Tracheal epithelial cell (primary cell): ENCODE measurements at places on chromosomes 13 and 19. TPM values are rescaled to one million over a fixed set of nuclear protein-coding genes. Genes with fewer than 3 reads are reported as not detected.

Gene B3GNT3
- total RNA-seq = 4.8 and 12.1 TPM in 2 replicates

Gene ZNF534
- not detected in 2 replicates for total RNA-seq

Gene CD79A
- 0.48 TPM in 1 of 2 replicates, not detected in the other for total RNA-seq

Gene KIR2DL1
- total RNA-seq = not detected in 2 replicates

Gene SAMD4B
- total RNA-seq = 31.5 and 37.6 TPM in 2 replicates

Gene DAND5
- 0.24 TPM in 1 of 2 replicates, not detected in the other for total RNA-seq

Gene ZNF560
- total RNA-seq = 0.43 and 0.72 TPM in 2 replicates

Gene PSG2
- not detected in 2 replicates for total RNA-seq

Gene SYT5
- 0.72 and 1.3 TPM in 2 replicates for total RNA-seq

Gene KPTN
- 3.4 and 5.5 TPM in 2 replicates for total RNA-seq

Gene PPFIA3
- total RNA-seq = 0.85 and 2.9 TPM in 2 replicates

Gene PLK5
- total RNA-seq = not detected in 2 replicates

Gene CYP4F2
- total RNA-seq = 1.7 TPM in 1 of 2 replicates, not detected in the other

Gene IFNL1
- total RNA-seq = not detected in 2 replicates

Gene MEIS3
- 6.2 and 25.8 TPM in 2 replicates for total RNA-seq

Gene COMP
- total RNA-seq = not detected in 2 replicates
